ENCODE measurements at places on chromosomes 5 and 9.

GRCh38 chr5:143229426-143229895, 174.0 kb downstream of the NR3C1 start:
- DNase-seq, result no peak

DNA sequence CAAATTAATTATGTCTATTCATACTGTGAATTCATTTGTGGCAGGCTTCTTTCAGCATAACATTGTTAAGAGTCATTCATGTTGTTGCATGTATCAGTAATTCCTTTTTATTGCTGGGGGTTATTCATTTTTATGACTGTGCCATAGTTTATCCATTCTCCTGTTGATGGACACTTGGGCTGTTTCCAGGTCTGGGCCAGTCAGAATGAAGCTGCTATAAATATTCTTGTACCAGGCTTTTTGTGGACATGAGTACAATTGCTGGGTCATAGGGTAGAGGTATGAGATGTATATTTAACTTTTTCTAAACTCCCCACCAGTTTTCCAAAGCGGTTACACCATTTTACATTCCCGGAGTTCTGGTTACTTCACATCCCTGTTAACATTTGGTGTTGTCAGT, 13.6 kb downstream of the PRPF4 start:
- no peak for DNase-seq

DNA sequence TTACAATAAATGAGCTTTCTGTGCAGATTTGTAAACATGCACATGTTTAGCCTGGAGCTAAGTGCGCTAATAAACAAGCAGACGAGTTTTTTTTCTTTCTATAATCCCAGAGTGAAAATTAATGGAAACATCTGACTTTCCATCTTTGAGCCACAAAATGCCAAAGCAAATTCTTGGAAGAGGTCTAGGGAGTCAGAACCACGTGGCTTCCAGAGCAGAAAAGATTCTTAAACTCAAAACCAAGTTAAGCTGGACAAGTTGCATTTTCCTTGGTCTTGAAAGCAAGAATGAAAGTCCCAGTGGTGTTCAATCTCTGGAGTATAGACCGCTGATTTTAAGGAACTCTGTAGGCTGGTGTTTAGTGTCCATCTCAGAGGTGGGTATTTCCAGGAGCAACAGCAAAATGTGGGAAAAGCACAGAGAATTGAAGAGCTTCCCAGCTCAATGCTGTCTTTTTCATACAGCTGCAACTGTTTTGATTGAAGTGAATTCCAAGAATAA, 71.4 kb downstream of the MYO10 start:
- DNase-seq, result no peak

- DNase-seq, result peak; percentile 63
Observed at GRCh38 chr5:66958201-66958979, 238.2 kb downstream of the CD180 start.

- no peak for DNase-seq
Observed at GRCh38 chr9:3793971-3794383, 268.2 kb upstream of the RFX3 start.

All from pons (tissue), 1 donor.